ENCODE measurements at places on chromosomes 6 and 20.

- no peak for DNase-seq
These were observed 138.9 kb downstream of the PDE7B start for GRCh38 chr6:135990439-135990838.

GRCh38 chr20:45248609-45249008 is 5.8 kb downstream of the SLPI start:
- no peak for DNase-seq

GRCh38 chr20:64234291-64234791 is 21.2 kb upstream of the PCMTD2 start:
- DNase-seq: no peak

DNA sequence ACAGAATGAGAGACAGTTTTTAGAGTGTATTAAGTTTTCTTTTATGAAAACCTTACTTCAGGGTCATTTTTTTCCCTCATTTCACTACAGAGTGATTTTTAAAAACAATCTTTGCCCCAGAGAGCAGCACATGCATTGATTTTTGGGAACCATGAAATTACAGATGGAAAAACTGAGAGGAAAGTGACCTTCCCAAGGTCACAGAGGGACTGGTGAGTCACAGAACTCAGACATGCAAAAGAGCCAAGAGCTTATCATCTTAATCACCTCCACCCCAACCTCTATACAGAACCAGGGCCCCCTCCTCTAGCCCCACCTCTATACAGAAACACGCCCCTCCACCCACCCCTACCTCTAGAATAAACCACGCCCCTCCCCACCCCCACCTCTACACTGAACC is 10.7 kb downstream of the PXMP4 start:
- peak; percentile 64 for DNase-seq

DNA sequence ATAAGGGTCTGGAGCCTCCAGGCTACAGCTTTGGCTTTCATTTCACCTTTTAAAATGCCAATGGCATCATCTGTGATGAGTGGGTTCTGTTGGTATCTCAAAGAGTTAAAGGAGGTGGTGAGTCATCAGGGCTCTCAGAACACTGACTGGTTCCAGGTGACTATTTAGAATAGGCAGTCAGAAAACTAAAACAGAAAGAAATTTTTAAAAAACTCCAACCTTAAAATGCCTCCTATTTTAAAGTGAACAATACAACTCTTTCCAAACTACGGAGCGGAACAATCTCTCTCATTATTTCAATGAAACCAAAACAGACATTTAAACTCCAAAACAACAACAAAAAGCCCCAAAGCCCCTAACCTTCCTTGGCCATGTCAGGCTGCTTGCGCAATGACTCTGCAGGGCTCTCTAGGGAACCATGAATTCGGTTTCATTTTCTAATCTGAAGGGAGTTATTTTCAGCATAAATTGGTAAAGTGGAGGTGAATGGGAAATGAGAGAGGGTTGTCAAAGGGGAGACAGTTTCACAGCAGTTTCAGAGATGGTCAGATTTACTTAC is 194.9 kb downstream of the KIF6 start:
- DNase-seq: no peak

DNA sequence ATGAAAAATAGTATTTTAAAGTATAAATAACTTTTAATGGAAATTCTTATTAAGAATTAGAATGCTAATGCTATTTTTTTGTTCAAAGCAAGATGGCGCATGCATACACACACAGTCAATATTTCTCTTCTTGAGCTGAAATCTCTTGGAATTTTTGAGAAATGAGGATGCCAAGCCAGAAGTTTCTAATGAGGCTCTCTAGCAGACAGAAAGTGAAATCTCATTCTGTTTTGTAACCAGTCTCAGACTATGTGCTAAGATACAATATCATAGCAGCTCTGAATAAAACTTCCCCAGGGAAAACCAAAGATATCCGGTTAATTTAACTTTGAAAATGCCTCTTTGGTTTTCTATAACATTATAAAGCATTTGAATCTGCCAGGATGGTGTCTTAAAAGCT is 97.2 kb upstream of the HDAC2 start:
- no peak for DNase-seq

DNA sequence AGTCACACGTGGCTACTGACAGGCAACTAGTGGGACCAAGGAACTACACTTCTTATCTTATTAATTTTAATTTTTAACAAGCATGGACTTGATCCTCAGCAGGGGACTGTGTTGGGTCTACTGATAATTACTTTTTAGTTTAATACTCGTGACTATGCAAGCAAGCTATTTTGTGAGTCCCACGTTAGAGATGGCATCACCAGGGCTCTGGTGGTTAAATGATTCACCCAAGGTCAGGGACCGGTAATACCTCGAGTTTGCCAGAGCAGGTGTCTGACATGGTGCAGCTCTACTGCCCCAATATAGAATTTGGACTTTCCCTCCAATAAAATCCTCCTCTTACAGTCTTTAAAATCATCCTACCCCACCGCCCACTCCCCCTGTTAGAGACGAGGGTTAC is 98.6 kb upstream of the RIN2 start:
- no peak for DNase-seq

DNA sequence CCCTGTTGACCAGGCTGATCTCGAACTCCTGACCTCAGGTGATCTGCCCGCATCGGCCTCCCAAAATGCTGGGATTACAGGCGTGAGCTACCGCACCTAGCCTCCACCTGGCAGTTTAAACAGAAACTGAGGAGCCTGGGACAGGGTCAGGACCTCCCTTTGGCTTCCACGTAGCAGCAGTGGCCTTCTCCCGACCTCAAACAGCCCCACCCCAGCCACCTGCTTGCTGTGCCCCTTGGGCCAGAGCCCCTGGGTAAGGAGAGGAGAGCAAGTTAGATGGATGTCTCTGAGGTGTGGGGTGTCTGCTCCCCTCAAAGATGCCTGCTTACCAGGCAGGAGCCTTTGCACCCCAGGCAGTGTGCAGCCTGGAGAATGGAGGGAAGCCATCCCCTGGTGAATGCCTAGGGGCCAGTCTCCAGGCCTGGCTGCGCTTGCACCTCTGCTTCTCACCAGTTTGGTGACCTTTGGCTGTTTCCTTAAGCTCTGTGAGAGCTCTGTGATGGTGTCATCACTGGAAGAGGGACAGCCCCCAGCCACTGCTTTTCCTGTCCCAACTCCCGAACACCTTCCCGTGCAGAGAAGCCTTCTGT is 42.1 kb upstream of the MDFI start:
- no peak for DNase-seq

DNA sequence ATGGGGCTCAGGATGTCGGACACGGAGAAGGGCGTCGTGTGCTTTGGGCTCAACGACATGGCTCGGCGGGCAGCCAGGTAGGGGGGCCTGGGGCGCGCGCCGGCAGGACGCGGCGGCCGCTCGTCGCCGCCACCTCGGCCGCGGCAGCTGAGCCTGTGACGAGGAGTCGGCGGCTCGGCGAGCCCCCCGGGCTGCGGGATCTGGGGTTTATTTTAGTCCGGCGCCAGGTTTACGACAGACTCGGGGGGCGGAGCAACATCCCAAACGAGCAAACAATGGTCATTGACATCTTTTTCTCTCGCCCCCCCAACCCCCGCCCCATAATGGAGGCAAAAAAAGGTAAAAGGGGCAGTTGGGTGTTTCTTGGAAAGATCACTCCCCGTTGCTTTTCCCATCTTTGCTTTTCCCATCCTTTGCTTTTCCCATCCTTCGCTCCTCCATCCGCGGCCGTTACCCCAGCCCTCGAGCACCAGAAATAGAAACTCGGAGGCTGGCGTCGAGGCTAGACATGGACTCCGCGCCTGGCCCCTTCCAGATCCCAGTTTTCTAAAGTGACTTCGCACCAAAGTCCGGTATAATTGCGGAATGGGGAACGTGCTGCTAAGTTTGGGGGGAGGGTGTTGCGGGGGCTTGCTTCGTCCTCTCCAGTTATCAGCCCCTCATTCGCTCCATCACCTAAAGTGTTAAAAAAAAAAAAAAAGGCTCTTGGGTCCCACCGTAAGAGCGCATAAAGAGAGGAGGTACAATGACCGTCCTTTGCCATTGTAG is at the start of gene NKX2-4:
NKX2-4 (minus strand) TSS at position 186 of the 768 bp plus-strand sequence; CDS start at position 59, 127 bp downstream.
- no peak for DNase-seq

DNA sequence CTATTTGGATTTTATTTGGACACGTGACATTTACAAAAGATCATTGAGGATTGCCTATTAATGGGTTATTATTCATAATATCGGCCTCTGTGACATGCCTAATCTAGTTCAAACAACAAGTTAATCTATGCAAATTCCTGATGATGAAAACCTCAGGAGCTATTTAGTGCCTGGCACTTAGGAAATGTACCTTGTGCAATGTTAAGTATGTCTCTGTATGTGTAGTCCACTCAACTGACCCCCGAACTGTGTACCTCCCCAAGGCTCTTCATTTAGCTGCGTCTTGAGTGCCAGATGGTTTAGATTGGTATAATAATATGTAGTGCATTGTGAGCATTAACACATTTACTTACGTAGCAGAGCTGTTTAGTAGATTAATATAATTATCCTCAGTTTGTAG is 6.9 kb downstream of the LAMA2 start:
- DNase-seq: no peak

DNA sequence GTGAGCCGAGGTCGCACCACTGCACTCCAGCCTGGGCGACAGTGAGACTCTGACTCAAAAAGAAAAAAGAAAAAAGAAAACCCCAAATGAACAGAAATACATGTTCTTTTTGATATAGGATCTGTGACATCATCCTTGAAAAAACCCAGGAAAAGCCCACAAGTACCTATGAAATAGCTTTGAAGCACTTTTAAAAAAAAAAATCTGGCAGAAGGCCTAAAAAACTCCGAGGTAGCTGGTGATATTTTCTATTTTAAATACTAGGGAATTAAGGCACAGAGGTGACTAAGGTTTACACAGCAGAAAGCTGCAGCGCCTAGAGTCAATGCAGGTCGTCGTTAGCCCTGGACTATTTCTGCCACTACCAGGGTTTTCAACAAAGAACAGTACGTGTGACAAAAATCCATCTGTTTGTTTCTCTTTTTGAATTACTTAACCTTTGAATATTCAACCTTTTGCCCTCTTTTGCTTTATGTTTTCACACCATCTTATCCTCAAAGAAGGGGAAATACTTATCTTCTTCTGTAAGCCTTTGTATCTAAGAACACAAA is 39.4 kb upstream of the EEF1A1 start:
- no peak for DNase-seq

DNA sequence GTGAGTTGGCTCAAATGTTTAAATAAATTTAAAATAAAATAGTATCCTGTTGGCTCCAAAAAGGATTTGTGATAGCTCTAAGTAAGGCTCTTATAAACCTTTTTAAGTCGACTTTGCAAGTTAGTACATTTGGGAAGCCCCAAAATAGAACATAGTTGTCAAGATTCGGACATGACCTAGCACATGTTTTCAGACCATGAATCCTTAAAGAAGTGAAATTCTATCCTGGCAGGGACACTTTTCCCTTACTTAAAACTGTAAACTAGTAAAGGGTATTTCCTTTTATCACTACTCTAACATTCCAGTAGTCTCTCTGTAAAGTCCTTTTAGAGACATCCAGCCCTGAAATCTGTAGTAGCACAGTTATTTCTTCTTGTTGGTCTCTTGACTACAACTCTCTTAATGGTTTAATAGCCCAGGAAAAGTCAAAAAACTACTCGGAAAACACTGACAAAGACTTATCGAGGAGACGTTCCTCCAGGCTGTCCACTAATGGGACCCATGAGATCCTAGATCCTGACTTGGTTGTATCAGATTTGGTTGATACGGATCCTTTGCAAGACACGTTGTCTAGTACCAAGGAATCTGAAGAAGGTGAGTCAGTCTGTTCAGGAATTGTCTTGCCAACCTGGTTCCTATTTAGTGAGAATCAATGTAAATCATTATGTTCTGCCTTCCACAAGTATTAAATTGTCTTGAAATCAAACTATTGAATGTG is 83.6 kb downstream of the SCAND1 start:
- no peak for DNase-seq

GRCh38 chr6:98634569-98634968 is 199.8 kb upstream of the POU3F2 start:
- no peak for DNase-seq

DNA sequence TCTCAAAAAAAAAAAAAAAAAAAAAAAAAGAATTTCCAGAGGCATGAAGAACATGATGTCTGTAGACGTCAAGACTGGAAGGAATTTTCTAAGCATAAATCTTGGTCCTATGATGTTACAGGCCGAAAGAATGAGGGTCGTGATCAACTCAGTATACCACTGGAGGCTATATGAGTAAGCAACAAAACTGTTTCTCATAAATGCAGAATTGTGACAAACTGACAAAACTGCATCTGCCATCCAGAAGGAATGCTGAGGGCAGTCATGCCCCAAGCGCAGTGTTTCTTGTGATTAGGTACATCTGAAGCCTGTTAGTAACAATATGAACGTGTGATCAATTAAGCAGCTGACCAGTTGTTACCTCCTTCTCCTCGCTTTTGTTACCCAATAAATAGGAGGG is 43.5 kb upstream of the ADGRG6 start:
- DNase-seq: no peak

DNA sequence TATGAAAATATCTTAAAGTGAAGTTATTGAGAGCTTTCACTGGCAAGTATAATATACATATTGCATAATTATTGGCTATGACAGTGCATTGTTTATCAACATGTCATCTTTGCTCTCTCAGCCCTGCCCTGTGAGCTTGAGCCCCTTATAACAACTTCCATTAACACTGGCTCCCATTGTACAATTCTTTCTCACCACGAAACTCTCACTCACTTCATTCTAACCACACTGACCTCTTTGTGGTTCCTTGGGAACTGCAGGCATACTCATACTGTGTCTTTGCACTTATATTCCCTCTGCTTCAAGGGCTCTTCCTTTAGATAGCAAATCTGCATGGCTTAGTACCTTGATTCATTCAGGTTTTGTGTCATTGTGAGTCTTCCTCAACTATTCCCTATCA is 411.8 kb downstream of the CDKAL1 start:
- DNase-seq: no peak

- no peak for DNase-seq
These were observed 49.4 kb upstream of the NOX3 start for GRCh38 chr6:155504848-155505607.

GRCh38 chr6:128964233-128964755 is 81.4 kb downstream of the LAMA2 start:
- DNase-seq: no peak

GRCh38 chr6:157659536-157660271 is 163.3 kb upstream of the SNX9 start:
- no peak for DNase-seq

- DNase-seq: no peak
These were observed 9.6 kb upstream of the NELFCD start for GRCh38 chr20:58971429-58971828.

DNA sequence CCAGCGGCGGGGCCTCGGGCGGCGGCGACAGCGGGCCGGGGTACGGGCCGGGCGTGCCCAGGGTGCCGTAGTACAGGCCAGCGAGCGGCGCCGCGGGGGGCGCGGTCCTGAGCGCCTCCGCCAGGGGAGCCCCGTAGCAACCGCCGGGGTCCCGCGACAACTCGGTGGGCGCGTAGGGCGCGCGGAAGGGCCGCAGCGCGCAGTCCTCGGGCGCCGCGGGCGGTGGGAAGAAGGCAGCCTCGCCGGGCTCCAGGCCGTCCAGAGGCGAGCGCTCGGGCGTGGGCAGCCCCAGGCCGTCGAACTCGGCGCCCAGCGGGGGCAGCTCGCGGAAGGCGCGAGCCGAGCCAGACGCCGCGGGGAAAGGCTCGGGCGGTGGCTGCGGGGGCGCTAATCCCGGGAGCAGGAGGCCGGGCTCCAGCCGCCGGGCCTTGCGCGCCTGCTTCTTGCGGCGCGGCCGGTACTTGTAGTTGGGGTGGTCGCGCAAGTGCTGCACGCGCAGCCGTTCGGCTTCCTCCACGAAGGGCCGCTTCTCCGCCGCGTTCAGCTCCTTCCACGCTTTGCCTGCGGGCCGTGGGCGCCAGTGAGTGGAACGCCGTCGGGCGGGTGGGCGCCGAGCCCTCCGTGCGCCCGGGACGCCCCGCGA is 916 bp downstream of the SOX18 start:
- DNase-seq: no peak

GRCh38 chr6:170552765-170553533 is at the start of gene PSMB1:
TSS of gene PSMB1 (minus strand) at chr6:170553307. CDS start at chr6:170553242, 65 bp downstream.
- peak; percentile 94 for DNase-seq
